Activated CD4-positive, alpha-beta memory T cell treated with anti-CD3 and anti-CD28 coated beads for 36 hours (primary cell): ENCODE measurements at places on chromosomes 3 and 15.

- DNase-seq: no peak
Measured at GRCh38 chr3:41363830-41364523, 164.7 kb downstream of the CTNNB1 start.

- DNase-seq: no peak
Measured at GRCh38 chr15:88663141-88663621, 24.4 kb downstream of the ISG20 start.

DNA sequence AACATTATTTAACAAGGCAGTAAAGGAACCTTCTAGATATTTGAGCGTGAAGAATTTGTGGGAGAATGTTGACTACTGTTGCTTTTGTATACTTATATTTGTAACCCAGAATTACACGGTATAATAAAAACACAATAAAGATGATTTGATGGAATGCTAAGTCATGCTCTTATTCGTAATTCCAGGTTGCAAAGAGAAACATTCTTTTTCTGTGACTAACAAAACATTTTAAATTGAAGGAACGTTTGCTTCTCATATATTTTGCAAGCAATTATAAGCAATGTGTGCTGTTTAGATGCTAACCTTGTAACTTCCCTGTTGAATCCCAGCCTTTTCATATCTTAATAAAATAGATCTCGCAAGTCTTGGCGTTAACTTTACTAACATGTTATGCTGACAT is 124.4 kb upstream of the CGNL1 start:
- no peak for DNase-seq

DNA sequence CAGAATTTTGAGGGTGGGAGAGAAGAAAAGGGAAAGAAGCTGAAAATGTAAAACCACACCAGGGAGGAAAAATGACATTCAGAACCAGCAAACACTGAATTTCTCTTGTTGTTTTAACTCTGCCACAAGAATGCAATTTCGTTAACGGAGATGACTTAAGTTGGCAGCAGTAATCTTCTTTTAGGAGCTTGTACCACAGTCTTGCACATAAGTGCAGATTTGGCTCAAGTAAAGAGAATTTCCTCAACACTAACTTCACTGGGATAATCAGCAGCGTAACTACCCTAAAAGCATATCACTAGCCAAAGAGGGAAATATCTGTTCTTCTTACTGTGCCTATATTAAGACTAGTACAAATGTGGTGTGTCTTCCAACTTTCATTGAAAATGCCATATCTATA is 15.5 kb downstream of the GREM1 start:
- DNase-seq: no peak

GRCh38 chr3:126927846-126928245 is 55.1 kb upstream of the PLXNA1 start:
- DNase-seq: no peak

DNA sequence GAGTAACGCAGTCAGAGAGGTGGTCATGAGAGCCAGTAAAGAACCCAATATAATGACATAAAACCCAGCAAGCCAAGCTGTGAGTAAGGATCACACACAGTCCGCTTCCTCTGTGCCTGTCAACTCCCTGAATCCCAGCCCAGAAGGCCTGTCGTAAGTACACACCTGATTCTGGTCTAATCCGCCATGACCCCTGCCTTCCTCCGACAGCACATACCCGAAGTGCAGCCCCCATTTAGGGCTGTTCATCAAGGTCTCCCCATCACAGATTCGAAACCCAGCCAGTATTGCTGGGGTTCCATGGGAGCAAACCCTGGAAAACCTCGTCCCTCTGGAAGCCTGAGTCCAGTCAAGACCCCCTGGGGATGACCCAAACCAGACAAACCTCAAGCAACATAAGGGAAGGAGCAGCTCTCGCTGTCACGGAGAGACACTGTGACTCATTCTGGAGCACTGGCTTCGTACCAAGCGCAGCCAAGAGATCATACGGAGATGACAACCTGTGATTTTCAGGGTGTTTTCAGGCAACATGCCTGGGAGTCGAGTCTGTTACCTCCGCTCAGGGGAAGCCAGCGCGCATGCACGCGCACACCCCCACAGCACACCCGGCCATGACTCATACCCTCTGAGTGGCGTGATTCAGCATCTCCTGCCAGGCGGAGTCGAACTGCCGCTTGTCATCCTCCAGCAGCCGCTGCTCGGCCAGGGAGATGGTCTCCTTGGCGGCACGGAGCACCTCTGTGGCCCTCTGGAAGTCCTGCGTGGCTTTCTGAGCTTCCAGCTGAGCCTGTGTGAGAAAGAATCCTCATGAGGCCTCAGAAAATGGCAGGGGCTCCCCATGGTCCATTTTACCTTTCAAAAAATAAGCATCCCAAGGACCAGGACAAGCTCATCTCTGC is 63.0 kb downstream of the SH3BP5 start:
- DNase-seq: peak; percentile 94

- no peak for DNase-seq
Measured at GRCh38 chr3:22013641-22014040, 262.6 kb upstream of the ZNF385D start.

GRCh38 chr3:60657972-60658371 is 593.3 kb downstream of the FHIT start:
- DNase-seq: no peak

GRCh38 chr15:83206526-83207008 is 1.1 kb downstream of the HDGFL3 start:
- DNase-seq: no peak

- DNase-seq: no peak
Measured at GRCh38 chr3:140007081-140007480, 72.1 kb downstream of the CLSTN2 start.
